NCI-H2171 (cell line): ENCODE measurements at places on chromosomes 13 and 19.

- no peak for DNase-seq
Observed at GRCh38 chr13:63696055-63696454, 2280.4 kb upstream of the PCDH20 start.

- no peak for DNase-seq
Observed at GRCh38 chr19:13992025-13992424, 14.1 kb downstream of the RFX1 start.

GRCh38 chr19:6531956-6532243, 1.1 kb downstream of the TNFSF9 start:
- DNase-seq = no peak

DNA sequence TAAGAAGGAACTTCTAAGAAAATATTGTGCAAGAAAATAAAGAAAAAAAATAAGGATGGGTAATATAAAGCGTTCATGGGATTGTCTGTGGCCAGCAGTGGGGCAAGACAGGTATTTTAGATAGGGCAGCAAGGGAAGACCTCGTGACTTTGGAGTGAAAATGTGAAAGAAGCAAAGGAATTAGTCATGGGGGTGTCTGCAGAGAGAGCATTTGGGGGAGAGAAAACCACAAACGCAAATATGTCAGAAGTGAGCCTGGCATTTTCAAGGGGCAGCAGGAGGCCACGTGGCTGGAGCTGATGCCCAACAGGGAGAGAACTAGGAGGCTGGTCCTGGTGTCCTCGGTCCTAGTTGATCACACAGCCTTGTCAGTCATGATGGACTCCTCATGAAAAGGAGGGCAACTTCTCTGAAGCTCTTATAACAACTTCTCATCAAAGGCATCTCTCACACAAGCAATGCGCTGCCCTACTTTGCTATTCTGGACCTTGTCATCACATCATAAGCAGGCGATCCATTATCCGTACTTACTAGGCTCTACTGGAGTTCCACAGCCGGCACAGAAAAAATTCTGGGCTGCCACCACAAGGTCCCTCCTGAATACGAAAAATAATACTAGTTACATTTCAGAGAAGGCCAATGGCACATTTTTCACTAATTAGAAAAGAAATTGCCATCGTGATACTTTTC, 31.0 kb downstream of the RUBCNL start:
- no peak for DNase-seq

DNA sequence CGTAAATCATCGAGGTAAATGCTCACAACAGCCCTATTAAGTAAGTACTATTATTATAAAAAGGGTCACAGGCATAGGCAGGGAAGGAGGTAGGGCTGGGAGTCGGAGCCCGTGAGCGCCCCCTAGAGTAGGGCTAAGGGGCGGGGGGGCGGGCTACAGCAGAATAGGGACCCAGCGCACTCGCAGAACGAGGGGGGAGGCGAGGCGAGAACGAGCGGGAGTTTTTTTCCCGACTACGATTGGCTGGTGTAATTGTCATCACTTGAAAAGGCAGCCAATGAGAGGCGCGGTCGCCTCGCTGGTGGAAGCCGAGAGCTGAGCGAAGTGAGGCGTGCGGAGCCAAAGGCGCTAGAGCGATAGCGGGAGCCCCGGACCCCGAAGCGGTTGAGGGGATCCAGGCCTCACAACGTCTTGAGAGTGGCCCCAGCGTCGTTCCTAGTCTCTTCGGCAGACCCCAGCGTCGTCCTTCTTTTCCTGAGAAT, 24.2 kb downstream of the KEAP1 start:
- peak; percentile 83 for DNase-seq

GRCh38 chr13:42039457-42039945, 8.9 kb upstream of the DGKH start:
- DNase-seq = no peak

DNA sequence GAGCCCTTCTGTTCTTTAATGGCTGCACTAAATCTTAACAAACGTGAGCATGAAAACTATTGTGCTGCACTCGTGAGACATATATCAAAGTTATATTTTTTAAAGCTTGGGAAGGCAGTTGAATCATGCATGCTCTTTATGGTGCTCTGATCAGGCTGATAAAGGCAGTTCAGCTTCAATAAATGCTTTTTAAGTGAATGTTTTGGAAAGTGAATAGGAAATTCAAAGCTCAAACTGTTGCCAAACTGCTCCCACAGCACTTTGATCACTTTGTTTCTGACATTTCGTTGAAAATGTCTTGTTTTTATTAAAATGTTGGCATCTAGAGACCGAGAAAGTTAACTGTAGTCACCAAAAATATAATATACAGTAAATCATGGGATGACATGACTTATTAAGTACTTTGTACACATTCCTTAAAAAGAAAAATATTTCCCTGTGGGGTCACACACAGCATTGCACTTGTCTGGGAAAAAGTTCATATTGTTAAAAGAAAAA, 625.7 kb upstream of the PCDH9 start:
- DNase-seq = no peak

- DNase-seq = peak; percentile 72
Observed at GRCh38 chr19:38251564-38252051, 4.6 kb downstream of the PPP1R14A start.

DNA sequence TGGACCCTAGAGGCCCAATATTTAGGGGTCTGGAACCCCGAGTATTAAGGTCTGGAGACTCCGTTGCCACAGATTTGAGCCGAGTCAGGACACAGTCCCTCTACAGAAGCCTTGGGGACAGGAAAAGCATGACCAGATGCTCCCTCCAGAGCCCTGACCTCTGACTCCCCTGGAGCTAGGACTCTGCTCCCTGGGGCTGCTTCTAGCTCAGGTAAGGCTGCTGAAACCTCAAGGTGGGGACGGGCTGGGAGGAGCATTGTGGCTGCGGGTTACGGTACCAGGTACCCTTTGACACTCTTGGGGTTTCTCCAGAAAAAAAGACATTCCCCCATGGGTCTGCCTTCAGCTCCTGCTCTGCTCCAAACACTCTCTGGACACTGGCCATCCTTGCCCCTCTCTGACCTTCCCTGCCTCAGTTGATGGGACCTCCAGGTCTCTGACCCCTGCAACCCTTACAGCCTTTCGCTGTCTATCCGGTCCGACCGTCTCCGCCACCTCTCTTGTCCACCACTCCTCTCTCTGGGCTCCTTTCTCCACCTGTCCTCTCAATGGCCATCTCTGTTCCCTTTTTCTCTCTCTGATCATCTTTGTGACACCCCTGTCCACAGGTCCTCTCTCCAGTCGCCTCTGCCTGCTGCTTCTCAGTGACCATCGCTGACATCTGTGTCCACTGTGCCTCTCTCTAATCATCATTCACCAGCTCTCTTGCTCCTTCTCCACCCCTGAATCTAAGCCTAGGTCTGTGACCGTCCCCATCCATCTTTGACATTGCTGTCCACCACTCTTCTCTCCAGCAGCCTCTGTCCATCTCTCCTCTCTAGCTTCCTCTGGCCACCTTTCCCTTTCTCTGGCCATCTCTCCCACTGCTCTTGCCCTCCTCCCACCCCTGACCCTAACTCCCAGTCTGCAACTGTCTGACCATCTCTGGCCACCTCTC, 1.4 kb downstream of the LRFN3 start:
- DNase-seq = no peak

DNA sequence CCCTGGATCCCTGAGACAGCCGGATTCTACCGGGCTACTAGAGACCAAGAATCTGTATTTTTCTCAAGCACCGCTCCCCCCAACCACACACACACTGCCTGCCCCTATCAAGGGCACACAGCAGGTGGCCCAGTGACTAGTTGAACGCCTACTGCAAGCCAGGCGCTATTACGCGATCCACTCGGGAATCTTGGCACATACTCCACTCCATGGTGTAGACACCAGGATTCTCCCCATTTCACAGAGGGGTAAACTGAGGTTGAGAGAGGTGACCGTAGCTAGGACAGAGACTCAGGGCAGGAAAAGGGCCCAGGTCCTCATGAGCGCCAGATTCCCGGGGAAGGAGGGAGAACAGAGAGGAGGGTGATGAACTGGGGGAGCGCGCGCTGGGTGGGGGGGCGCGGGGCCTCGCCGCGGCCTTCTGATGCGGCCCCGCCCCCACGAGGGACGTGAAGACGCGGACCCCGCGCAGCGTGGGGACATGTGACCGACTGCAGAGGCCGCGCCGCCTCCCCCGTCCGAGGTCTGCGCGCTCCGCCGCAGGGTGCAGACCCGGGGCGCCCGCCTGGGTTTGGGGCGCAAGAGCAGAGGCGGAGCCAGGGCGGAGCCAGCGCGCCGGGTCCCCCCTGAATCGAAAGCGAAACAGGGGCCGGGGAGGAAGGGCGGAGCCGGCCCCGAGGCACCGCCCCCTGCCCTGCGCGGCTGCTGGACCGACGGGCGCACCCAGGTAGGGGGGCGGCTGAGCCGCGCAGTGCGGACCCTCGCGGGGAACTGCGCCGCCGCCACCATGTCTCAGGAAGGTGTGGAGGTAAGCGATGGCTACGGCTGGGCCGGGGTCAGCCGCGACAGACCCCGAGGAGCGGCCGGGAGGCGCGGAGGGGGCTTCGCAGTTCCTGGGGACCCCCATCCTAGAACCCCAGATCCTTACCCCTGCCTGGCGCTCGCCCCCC, at the start of gene SHFL:
Gene SHFL (plus strand): TSS at position 677 of the 950 bp plus-strand sequence. CDS start 111 bp downstream, at position 788.
- DNase-seq = no peak

DNA sequence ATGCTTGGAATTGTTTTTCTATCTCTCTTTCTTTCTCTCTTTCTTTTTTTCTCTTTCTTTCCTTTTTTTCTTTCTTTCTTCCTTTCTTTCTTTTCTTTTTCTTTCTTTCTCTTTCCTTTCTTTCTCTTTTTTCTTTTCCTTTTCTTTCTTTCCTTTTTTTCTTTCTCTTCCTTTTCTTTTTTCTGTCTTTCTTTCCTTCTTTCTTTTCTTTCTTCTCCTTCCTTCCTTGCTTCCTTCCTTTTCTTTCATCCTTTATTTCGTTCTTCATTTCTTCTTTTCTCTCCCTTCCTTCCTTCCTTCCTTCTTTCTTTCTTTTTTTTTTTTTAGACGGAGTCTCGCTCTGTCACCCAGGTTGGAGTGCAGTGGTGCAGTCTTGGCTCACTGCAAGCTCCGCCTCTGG, 1.9 kb upstream of the MEX3D start:
- DNase-seq = no peak

DNA sequence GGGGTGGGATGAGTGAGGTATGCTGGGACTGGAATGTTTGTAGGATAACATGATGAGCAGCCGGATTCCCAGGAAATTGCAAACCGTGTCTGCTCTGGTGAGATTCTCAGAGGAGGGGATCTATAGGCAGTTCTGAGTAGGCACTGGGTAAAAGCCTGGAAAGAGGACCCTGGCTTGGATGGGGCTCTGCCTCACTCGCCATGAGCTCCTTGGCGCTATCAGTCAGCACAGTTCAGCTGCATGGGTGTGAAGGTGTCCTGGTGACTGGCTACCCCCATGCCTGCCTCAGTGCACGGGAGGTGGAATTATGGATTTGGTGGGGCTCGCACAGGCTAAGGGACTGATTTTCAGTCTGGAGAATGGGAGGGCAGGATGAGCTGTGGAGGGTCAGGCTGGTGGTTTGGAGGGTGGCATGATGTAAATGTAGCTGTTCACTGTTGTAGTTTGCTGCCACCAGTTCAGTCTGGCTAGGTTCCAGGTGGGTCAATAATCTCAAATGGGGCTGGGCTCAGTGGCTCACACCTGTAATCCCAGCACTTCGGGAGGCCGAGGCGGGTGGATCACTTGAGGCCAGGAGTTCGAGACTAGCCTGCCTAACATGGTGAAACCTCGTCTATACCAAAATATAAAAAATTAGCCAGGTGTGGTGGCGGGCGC, 9.2 kb upstream of the ZNF627 start:
- DNase-seq = no peak

GRCh38 chr13:60148918-60149317, 14.8 kb downstream of the DIAPH3 start:
- DNase-seq = no peak

GRCh38 chr19:31894451-31894850, 451.0 kb upstream of the ZNF507 start:
- no peak for DNase-seq

- no peak for DNase-seq
Observed at GRCh38 chr19:27780367-27781075, 1432.4 kb downstream of the UQCRFS1 start.

DNA sequence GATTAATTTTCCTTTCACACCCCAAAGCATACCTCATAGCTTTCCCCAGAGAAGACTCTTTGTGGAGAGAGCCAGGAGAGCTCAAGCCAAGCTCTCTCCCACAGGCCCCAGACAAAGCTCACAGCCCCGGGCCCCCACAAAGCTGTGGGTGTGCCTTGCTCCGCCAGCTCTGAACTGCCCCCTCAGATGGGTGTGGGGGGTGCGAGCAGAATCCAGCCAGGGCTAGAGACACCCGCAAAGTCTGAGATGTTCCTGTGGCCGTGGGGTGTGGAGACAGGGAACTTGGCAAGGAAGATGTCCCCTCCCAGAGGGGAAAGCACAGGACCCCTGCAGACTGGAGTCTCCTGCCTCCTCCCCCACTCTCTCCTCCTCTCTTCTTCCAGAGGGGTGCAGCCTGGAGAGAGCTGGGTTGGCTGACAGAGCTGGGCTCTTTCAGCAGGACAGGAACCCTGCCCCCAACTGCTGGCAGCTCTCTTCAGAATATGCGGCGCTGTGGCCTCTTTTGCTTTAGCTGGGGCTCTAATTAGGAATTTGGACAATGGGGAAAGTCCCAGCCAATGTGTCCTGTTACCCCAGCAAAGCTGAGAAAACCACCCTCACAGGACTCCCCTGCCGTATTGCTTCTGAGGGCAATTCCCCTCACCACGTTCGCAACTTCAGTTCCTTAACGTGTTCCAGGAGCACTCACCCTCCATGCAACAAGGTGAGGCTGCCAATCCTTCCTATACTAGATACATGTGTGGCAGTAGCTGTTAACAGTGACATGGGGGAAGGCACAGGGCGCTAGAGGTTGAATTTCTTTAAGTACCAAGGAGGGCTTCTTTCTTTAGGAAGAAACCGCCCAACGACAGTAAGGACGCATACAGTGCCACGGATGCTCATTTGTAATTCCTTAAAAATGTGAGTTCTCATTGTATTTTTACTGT, 170.0 kb downstream of the COL4A1 start:
- no peak for DNase-seq

- DNase-seq = no peak
Observed at GRCh38 chr13:95123726-95124125, 177.5 kb downstream of the ABCC4 start.

DNA sequence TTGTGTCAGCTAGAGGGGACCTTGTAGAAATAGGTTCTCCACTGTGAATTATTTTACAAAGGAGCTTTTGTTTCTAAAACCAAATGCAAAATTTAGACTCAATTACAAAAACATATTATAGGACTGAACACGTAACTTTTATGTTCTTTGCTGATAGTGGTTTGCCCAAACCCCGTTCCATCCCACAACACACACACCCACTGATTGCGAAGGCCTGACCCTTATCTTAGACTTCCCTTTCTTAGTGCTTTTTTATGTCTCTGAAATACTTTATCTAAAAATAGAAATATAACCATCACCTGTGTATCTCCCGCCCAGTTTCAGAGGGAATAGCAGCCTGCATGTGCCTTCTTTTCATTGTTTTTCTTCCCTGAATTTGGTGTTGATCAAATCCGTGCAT, 13.0 kb downstream of the CCNA1 start:
- DNase-seq = no peak

- no peak for DNase-seq
Observed at GRCh38 chr19:35796645-35797542, 15.8 kb downstream of the PRODH2 start.
